OCI-LY7 (cell line): ENCODE measurements at places on chromosomes 13 and 19.

GRCh38 chr13:113964251-113964995, 9.5 kb downstream of the C13orf46 start:
- DNase-seq = no peak

- DNase-seq = no peak
Observed at GRCh38 chr19:39038098-39038497, 5.7 kb upstream of the FBXO27 start.

GRCh38 chr13:44758630-44759383, 182.7 kb upstream of the TSC22D1 start:
- no peak for DNase-seq

DNA sequence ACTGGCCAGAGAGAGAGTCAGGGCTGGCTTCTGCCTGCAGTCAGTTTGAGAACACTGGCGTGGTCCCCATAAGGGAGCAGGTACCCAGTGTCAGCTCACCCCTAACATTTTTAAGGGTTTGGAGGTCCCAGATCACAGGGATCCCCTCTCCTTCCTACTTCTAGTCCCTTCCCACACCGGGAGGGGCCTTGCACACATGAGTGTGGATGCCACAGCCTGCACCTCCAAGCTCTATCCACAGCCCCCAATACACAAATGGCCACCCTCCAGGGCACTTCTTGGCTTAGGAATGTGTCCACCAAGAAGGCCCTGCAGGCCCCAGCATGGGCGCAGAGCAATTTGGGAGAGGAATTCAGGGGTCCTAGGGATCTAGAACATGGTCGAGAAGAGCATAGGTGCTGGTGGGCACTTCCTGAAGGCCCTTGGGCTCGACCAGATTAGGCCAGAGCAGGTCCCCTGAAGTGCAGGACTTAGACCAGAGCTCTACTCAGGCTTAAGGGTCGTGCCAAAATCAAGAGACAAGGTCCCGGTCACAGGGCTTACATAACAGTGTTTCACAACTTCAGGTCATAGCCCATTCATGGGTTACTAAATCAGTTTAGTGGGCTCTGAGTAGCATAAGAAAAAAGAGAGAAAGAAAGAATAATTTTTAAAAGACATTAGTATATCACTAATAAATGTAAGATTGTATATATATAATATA, 16.0 kb downstream of the FXYD5 start:
- no peak for DNase-seq

DNA sequence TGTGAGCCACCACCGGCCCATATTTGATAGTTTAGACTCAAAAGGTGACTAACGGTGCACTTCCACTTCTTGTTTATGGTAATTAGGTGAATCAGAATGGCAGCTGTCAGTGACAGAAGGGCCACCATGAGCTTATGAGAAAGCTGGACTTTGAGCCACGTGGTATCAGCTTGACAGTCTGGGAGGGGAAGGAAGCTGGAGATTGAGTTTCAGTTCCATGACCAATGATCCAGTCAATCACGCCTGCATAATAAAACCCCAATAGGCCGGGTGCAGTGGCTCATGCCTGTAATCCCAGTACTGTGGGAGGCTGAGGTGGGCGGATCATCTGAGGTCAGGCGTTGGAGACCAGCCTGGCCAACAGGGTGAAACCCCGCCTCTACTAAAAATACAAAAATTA, 8.2 kb downstream of the EID2B start:
- DNase-seq = no peak

DNA sequence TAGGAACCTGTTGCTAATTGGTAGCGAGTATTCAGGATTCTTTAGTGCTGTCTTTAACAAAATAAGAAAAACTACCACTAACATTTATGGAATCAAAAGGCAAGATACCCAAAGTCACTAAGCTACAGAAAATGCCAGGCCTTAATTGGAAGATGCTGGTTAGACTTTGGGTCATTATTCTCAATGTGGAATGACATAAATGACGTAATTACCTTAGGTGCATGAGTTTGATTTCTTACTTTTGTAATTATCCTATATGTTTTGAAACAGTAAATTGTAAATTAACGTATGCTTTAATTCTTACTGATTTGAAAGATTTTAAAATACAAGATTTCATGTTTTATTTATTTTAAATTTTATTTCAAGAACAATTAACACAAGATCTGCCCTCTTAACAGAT, 25.0 kb downstream of the SGCG start:
- DNase-seq = no peak

GRCh38 chr13:107079423-107080049, 511.6 kb upstream of the ARGLU1 start:
- DNase-seq = peak; percentile 20

GRCh38 chr19:45100846-45101252, 7.9 kb downstream of the PPP1R37 start:
- no peak for DNase-seq

GRCh38 chr13:24192811-24193162, 32.3 kb downstream of the SPATA13 start:
- DNase-seq = no peak

GRCh38 chr13:21427741-21428140, 31.4 kb downstream of the ZDHHC20 start:
- no peak for DNase-seq

- no peak for DNase-seq
Observed at GRCh38 chr13:69279213-69279612, 828.4 kb upstream of the ATXN8OS start.

GRCh38 chr19:54517483-54517882, 14.9 kb downstream of the LAIR2 start:
- peak; percentile 61 for DNase-seq

- DNase-seq = peak; percentile 70
Observed at GRCh38 chr13:24618011-24618955, 61.9 kb upstream of the ATP12A start.

DNA sequence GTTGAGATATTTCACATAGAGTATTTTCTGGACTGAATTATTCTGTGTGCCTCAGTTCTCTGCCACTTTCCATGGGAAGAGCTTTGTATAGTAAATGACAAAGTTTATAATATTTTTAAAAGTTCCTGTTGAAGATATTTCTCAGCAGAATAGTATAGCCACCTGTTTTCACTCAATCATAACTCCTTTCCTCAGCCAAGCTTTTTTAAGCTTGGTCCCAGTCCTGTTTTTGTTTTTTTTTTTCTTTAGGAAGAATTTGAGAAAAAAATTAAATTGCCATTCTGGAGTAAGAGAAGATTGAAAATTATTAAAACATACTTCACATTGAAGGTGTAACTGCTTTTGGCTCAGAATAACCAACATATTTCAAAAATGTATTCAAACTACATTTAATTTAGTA, 55.5 kb downstream of the ENOX1 start:
- DNase-seq = no peak

DNA sequence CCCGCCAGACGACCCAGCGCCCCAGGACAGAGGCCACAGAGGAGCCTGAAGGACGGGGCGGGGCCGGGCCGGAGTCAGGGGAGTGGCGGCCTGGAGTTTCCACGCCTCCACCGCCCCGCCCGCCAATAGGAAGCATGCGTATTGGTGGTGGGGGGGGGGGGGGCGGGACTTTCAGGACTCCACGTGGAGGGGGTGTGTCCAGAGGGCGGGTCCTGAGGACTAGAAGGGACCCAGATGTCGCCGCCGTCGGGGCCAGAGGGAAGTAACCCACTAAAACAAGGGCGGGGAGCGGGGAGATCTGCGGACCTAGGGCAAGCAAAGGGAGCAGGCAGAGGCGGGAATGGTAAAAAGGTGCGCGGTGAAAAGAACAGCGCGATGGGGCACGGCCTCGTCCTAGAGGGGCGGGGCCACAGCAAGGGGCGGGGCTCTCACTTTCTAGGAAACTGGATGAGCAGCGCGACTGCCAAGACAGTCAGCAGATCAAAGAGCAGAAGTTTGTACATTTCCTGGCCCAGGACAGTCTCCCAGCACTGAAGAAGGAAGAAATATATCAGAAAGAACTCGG, 2.8 kb upstream of the LENG1 start:
- peak; percentile 91 for DNase-seq

DNA sequence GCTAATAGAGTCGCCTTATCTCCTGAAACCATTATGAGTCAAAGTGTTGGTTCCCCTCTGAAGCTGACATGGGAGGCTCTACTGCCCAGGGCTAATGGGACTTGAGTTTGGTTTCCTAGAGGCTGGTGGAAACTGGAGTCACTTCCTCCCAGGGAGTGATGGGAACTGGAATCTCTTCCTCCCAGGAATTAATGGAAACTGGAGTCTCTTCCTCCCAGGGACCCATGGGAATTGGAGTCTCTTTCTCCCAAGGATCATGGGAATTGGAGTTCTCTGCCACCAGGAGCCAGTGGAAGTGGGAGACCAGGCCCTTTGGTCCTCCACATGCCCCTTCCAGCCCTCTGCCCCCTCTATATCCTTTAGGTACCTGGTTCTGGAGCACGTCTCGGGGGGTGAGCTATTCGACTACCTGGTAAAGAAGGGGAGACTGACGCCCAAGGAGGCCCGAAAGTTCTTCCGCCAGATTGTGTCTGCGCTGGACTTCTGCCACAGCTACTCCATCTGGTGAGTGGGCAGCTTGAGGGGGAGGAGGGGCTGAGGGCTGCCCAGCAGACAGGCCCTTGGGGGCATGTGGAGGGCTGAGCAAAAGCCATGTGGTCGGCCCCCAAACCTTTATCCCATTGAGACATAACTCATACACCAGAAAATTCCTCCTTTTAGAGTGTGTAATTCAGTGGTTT, 5.5 kb downstream of the BRSK1 start:
- DNase-seq = no peak

DNA sequence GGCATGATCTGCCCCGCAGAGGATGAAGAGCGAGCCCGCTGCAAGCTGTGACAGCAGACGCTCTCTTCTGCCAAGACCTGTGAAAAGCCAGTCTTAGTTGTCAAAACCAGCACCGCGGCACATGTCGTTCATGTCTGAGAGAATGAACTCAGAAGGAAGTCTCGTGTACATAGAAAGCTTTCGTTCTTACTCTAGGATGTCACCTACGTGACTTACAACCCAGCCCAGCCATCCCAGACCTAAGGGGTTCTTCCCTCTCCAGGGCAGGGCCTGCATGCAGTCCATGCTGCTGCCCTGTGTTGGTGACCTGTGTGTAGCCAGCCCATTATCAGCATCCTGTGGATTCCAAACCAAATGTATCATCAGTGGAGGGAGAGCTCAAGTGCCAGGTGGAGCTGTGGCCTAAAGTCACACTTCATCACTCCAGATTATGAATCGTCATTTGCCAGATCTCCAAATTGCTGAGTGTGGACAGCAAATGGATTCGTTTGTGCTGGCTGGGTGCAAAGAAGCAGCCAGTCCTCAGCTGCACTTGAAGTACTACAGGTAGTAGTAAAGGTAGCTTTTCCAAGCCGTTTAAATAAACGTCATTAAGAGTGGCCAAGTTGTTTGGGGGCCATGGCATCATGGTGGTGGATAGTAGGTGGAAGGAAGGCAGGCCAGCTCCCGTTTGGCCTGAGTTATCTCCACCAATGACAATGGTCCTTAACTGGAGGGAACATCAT, 73.9 kb upstream of the GPR183 start:
- no peak for DNase-seq

DNA sequence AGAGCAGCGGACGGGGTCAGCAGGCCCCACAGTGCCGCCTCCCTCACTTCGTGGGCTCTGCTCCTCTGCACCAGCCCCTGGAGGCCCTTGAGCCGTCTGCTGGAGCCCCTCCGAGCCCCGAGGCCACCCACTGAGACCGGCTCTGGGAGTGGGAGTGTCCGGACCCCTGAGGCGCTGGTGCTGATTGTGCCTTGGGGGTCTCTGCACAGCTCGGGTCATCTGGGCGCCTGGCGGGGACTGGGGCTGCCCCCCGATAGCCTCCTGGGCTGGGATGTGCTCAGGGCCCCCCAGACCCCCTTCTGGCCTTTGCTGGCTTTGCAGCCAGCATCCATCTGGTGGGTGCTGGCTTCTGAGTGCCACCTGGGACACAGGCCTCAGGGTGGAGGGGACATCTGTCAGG, 15.4 kb downstream of the CBARP start:
- DNase-seq = no peak

DNA sequence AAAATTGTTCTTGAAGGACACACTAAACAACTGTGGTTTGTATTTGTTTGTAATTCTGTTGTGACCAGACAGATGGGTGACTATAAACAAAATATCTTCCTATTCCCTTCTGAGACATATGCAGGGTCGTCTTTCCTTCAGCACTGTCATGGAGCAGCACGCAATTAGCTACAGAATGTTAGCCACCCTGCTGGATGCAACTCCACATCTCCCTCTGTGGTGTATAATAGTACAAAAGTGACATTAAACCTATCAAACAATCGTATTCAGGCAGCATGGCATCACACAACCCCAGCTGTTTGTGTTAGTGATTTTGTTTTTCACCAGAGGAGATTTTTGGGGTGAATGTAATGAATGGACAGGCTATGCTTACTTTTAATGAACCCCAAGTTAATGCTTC, 146.2 kb downstream of the GPC6 start:
- DNase-seq = no peak

- no peak for DNase-seq
Observed at GRCh38 chr13:95138876-95139585, 162.2 kb downstream of the ABCC4 start.

GRCh38 chr13:87052731-87053130, 618.4 kb upstream of the SLITRK5 start:
- no peak for DNase-seq

DNA sequence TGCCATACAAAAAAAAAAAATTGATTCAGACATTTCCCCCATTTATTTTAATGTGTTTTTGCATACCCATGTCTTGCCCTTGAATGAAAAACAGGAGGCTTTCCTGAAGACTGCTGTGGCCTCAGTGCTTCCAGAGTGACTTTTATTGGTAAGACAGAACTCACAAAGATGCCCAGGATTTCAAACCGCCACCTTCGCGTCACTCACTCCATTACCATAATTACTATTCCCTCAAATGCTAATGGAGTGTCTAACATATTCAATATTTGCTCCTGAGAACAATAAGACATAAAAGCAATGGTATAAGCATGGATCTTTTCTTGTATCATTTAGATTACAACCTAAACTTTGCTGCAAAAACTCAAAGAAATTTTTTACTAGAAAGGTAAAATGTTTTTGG, 282.2 kb upstream of the SOX21 start:
- no peak for DNase-seq

- DNase-seq = no peak
Observed at GRCh38 chr13:93797463-93797862, 570.9 kb downstream of the GPC6 start.

DNA sequence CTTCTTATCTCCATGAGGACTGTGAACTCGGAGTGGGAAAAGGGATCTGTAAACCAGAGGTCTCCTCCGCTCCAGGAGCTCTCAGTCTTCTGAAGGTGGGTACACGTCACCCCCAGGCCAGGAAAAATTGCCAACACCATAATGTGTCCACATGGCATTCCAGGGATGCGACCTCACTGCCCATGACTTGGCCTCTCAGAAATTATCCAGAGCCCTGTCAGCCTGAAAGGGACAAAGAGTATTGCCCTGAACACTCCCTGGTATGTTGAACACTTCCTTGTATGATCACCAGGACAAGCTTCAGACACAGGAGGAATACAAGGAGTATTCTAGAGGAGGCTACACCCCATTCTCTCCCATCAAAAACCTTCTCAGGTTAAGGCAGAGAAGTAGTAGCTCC, 81.0 kb upstream of the SLC7A1 start:
- no peak for DNase-seq

DNA sequence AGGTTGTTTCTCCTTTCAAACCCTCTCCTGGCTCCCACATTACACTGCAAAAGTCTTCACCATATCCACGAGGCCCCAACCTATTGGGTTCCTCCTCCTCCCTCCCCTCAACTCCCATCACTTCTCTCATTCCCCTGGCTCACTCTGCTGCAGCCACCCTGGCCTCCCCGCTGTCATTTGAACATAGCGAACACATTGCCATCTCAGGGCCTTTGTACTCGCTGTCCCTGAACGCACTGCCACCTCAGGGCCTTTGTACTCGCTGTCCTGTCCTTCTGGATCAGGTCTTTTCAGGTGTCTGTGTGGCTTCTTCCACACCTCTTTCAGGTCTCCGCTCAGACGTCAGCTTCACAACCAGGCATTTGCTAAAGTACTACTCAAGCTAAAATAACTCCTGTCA, 1.7 kb downstream of the CCDC61 start:
- DNase-seq = no peak
